ENCODE measurements at places on chromosomes 5 and 9. TPM values are rescaled to one million over a fixed set of nuclear protein-coding genes. Genes with fewer than 3 reads are reported as not detected.

The PPIC gene
- polyA plus RNA-seq = 23.8 TPM

GRCh38 chr9:108133101-108133500 is 643.5 kb upstream of the KLF4 start:
- H3K36me3 ChIP-seq = no peaks in the 10 kb centered on the region
- no peaks in the 10 kb centered on the region for H3K27me3 ChIP-seq
- DNase-seq = no peak
- H3K27ac ChIP-seq = no peak overlapping the region

The EQTN gene
- 44.9 TPM for polyA plus RNA-seq

The MFAP3 gene
- 18.5 TPM for polyA plus RNA-seq

- no peaks in the 10 kb centered on the region for H3K27me3 ChIP-seq
- no peaks in the 10 kb centered on the region for H3K4me1 ChIP-seq
- H3K36me3 ChIP-seq = no peaks in the 10 kb centered on the region
- no peak overlapping the region for H3K27ac ChIP-seq
- DNase-seq = no peak
Measured at GRCh38 chr5:153988510-153988909, 50.2 kb downstream of the FAM114A2 start.

DNA sequence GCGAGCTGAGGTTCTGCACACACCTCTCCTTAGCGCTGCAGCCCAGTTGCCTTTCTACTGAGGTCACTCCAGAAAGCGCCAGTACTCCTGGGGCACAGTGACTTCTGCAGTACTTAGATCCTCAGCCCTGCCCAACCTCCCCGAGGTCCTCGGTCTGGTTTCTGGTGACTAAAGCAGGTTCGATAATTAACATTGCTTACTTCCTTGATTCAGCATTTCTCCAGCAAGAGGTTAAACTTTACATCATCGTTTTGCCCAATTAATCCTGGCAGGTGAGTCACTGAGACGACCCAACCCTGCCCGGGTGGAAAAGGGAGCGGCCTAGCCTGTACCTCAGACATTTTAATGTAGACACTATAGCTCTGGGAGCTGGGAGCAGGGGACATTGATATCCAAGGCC is 77.6 kb downstream of the PLAC8L1 start:
- H3K4me1 ChIP-seq = no peaks in the 10 kb centered on the region
- H3K27me3 ChIP-seq = no peaks in the 10 kb centered on the region
- H3K27ac ChIP-seq = no peak overlapping the region
- H3K4me3 ChIP-seq = no peak overlapping the region
- H3K36me3 ChIP-seq = no peaks in the 10 kb centered on the region

The LMBRD2 gene
- 6.3 TPM for polyA plus RNA-seq

The CD74 gene
- polyA plus RNA-seq = 1,318 TPM

GRCh38 chr5:178284996-178285395 is 52.4 kb upstream of the PHYKPL start:
- no peaks in the 10 kb centered on the region for H3K4me1 ChIP-seq
- H3K36me3 ChIP-seq = no peaks in the 10 kb centered on the region
- no peaks in the 10 kb centered on the region for H3K27me3 ChIP-seq
- H3K27ac ChIP-seq = no peak overlapping the region

The ZDHHC12 gene
- 39.3 TPM for polyA plus RNA-seq

DNA sequence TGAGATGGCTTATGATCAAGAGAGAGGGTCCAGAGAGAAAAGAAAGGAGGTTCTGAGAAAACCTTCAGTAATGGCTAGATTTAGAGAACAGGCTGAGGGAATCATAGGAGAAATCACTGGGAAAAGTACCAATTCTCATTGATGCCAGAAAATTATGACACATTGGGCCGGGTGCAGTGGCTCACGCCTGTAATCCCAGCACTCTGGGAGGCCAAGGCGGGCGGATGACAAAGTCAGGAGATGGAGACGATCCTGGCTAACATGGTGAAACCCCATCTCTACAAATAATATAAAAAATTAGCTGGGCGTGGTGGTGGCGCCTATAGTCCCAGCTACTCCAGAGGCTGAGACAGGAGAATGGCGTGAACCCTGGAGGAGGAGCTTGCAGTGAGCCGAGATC is 29.5 kb upstream of the PLIN2 start:
- no peak for DNase-seq
- peak overlapping the region; percentile 71 for H3K27ac ChIP-seq
- H3K4me1 ChIP-seq = peaks cover 34% of the 10 kb centered on the region
- H3K27me3 ChIP-seq = no peaks in the 10 kb centered on the region

DNA sequence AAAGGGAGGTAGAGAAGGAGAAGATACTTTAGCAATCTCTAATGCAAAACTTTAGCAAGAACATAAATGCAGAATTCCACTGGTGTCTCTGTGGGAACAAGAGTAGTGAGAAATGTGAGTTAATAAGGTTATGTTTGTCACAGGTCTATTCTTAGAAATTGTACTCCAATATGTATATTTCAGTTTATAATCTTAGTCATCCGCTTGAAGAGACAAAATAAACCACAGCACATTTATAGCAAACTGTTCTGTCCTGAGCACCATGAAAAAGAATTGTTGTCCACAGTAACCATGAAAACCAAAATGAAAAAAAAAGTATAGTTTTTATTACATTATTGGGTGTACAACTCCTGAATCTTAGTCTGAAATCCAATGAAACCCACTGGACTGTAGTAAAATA is 93.6 kb upstream of the TSLP start:
- no peaks in the 10 kb centered on the region for H3K4me1 ChIP-seq
- no peak overlapping the region for H3K27ac ChIP-seq
- H3K4me3 ChIP-seq = no peak overlapping the region
- DNase-seq = no peak

- H3K27ac ChIP-seq = no peak overlapping the region
- H3K27me3 ChIP-seq = no peaks in the 10 kb centered on the region
- H3K4me3 ChIP-seq = no peak overlapping the region
- H3K36me3 ChIP-seq = no peaks in the 10 kb centered on the region
- DNase-seq = peak; percentile 25
Measured at GRCh38 chr5:146947181-146947941, 68.8 kb upstream of the PPP2R2B start.

The NEK6 gene
- polyA plus RNA-seq = 21.5 TPM

DNA sequence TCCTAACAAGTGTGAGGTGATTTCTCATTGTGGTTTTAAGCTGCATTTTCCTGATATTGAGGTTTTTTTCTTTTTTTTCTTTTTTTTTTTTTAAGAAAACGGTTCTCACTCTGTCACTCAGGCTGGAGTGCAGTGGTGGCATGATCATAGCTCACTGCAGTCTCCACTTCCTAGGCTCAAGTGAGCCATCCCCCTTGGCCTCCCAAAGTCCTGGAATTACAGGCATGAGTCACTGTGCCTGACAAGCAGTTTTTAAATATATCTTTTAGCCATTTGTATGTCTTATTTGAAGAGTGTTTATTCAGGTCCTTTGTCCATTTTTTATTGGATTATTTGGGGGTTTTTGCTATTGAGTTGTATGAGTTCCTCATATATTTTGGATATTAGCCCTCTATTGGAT is 53.8 kb downstream of the GCNT1 start:
- H3K36me3 ChIP-seq = no peaks in the 10 kb centered on the region
- H3K27ac ChIP-seq = no peak overlapping the region
- no peaks in the 10 kb centered on the region for H3K27me3 ChIP-seq
- no peak overlapping the region for H3K4me3 ChIP-seq
- no peak for DNase-seq

GRCh38 chr5:2700876-2701275 is 50.6 kb downstream of the IRX2 start:
- H3K27me3 ChIP-seq = no peaks in the 10 kb centered on the region
- no peak for DNase-seq

The PSD2 gene
- polyA plus RNA-seq = 1.6 TPM

The ALDH1A1 gene
- 307 TPM for polyA plus RNA-seq

DNA sequence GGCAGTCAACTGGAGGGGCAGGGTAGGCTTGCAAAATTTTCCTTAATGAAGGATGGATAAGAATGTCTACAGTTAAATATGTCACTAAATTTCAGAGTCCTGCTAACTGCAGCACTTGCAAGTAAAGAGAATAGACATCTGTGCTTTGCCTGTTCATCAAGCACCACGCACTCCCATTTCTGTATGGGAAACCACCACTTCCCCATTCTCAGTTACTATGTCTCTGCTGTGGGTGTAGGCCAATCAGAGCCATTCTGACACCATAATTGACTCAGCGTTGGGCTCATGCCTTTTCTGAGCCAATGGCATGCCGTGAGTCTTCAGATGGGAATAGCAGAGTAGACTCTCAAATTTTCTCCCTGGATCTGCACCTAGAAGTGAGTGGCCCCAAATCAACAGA is 247.5 kb downstream of the GABRB2 start:
- H3K36me3 ChIP-seq = no peaks in the 10 kb centered on the region
- H3K27me3 ChIP-seq = no peaks in the 10 kb centered on the region
- no peak for DNase-seq
- H3K27ac ChIP-seq = no peak overlapping the region

The PHF24 gene
- polyA plus RNA-seq = 44.8 TPM

DNA sequence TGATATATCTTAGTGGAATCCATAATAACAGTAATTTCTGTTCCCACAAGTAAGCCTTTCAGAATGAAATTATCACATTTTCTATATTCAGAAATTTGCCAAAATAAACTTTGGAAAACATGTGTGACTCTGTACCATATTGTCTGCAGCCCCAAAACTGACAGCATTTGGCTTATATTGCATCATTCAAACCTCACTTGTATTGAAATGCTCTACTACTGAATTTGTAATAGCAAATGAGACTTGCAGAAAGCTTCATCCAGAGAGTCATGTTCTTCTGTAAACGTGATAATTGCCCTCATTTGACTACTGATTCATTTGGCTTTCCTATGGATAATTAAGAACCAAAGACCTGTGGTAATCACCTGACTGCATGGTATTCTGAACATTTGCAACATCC is 1249.5 kb upstream of the CDH18 start:
- no peaks in the 10 kb centered on the region for H3K4me1 ChIP-seq
- no peaks in the 10 kb centered on the region for H3K27me3 ChIP-seq
- no peaks in the 10 kb centered on the region for H3K36me3 ChIP-seq

DNA sequence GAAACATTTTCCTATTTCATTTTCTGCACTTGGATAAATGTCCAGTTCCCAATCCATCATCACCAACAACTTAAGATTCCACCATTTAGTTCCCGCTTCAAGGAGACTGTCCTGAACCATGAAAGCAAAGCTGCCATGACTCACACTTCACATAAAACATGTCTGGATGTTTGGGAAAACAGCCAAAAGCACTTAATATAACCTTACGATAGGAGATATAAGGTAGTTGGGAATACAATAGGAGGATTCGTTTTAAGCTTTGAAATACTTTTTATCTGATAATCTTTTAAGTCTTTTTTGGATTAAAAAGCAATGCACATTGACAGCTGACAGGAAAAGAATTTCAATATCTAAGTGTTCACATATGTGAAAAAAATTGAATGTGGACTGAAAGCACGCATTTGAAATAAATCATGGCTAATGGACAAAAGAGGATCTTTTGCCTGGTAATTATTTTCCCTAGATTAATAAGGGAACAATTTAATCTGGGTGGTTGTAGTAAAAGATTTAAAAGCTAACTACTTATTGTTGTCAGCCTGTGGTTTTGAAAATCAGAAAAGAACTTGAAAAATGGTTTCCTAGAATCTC is 17.3 kb upstream of the TGFBI start:
- no peak overlapping the region for H3K4me3 ChIP-seq
- H3K27me3 ChIP-seq = no peaks in the 10 kb centered on the region
- H3K27ac ChIP-seq = no peak overlapping the region
- DNase-seq = no peak

- no peaks in the 10 kb centered on the region for H3K36me3 ChIP-seq
- H3K27ac ChIP-seq = no peak overlapping the region
- no peak for DNase-seq
- no peak overlapping the region for H3K4me3 ChIP-seq
- no peaks in the 10 kb centered on the region for H3K27me3 ChIP-seq
- H3K4me1 ChIP-seq = no peaks in the 10 kb centered on the region
Measured at GRCh38 chr5:10528056-10528816, 35.6 kb upstream of the ANKRD33B start.

The CDKN2B-AS1 gene
- polyA plus RNA-seq = 2.2 TPM

- DNase-seq = no peak
- H3K36me3 ChIP-seq = no peaks in the 10 kb centered on the region
- H3K27ac ChIP-seq = no peak overlapping the region
- H3K4me3 ChIP-seq = no peak overlapping the region
- H3K4me1 ChIP-seq = no peaks in the 10 kb centered on the region
Measured at GRCh38 chr9:94566550-94566949, 11.7 kb downstream of the PCAT7 start.

- no peaks in the 10 kb centered on the region for H3K36me3 ChIP-seq
- no peaks in the 10 kb centered on the region for H3K27me3 ChIP-seq
- H3K4me3 ChIP-seq = no peak overlapping the region
- no peaks in the 10 kb centered on the region for H3K4me1 ChIP-seq
Measured at GRCh38 chr9:37995961-37996818, 72.8 kb downstream of the SHB start.

The PCDHB2 gene
- 6.6 TPM for polyA plus RNA-seq

DNA sequence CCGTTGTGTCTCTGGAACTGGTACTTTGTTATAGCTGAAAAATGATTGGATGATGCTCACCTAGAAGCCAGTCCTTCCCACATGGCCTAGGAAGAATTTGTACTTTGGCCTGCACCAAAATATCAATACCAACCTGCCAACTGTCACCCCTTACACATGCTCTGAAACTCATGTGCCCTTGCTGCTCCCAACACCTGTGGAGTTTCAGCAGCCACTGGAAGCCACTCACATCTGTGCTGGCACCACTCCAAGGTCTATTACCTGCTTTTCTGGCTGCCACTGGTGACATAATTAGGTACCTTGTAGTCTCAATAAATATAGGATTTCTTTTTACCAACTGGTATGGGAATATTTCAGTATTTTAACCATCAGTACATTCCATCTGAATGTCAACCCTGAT is 363.6 kb downstream of the SH3GL2 start:
- no peaks in the 10 kb centered on the region for H3K36me3 ChIP-seq
- no peak overlapping the region for H3K27ac ChIP-seq
- no peaks in the 10 kb centered on the region for H3K27me3 ChIP-seq
- DNase-seq = no peak
- no peaks in the 10 kb centered on the region for H3K4me1 ChIP-seq

DNA sequence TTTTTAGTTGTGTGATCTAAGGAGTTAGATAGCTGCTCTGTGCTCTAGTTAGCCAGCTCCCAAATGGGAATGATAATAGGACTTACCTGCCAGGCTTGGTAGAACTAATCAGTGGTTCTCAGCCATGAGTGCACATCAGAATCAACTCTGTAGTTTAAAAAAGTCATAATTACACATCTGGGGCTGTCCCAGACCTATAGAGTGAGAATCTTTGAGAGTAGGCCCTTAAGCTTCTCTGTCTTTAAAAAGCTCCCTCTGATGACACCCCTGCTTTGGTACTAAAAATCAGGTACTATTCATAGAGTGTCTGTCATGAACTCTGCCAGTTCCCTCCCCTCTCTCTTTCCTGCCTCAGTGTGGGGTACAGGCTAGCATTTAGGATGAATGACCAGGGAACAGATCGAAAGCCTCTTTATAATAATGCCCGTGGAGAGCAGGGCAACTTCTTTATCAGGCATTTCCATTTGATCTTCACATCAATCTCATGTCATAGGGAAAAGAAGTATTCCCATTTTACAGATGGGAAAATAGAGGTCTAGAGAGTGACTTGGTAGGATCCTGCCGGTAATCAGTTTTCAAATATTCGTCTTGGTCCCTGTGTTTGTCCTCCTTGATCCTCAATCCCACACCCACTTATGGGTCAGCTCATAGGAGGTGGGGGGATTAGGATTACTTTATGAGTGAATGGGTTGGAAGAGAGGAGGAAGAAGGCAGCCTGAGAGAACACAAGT is 15.3 kb downstream of the PPARGC1B start:
- DNase-seq = no peak
- no peaks in the 10 kb centered on the region for H3K27me3 ChIP-seq
- H3K36me3 ChIP-seq = no peaks in the 10 kb centered on the region

The SPAG8 gene
- polyA plus RNA-seq = 81.5 TPM

The FRMPD1 gene
- polyA plus RNA-seq = 15.9 TPM

The SOWAHA gene
- polyA plus RNA-seq = 0.46 TPM
